ENCODE measurements at places on chromosomes 2 and 18.

DNA sequence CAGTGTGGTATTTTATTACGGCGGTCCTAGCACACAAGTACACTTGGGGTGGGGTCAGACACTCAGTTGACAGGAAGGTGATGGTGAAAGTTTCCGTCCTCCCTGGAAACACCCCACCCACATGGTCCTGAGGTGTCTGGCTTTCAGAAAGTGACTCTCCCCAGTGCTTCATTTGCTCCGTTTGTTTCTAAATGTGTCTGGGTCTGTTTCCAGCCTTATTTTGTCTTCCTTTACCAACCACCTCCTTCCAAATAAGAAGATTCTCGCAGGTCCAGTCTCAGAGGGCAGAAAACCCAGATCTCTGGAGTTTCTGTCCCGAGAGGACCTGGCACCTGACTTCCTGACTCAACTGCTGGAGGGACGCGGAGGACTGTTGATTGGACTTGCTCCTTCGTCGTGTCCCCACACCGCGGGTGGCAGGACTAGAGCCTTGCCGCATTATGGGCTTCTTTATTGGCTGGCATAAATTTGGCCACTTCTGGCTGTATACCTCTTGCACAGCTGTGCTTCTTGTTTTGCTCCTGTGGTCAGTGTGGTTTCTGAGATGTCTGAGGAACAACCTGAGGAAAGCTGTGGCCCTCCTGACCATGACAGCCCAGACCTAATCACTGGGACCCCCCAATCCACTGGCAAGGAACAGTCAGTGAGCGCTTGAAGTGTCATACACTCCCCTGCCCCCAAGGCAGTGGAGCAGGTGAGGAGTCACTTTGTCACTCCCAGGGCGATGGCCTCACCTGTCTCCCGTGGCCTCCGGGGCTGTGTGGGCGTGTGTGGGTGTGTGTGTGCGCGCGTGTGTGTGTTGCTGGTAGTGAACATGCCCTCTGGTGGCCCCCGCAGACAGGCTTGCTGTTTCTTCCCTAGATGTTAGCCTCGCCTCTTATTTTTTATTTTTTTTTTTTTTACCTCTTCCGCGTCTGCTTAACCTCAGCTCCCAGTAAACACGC lies 45.6 kb downstream of the MEX3C start:
- DNase-seq: peak; percentile 64

DNA sequence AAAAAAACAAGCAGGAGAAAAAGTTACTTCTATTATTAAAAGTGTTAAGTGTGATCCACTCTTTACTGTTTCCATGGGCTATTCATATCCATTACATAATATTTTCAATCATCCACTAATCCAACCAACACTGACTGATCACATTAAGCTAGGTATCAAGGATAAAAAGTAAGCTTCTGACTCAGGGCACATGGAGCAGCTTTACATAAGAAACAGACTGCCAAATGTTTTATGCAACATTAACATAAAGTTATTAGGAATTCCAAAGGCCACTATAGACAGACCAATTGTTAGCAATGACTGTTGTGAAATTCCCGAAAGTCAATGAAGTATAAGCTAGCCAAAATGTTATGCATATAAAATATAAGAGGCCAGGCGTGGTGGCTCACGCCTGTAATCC lies 277.6 kb downstream of the ZEB2 start:
- no peak for DNase-seq

GRCh38 chr18:25646971-25647370 lies 295.0 kb upstream of the ZNF521 start:
- no peak for DNase-seq

- no peak for DNase-seq
These were observed 634.6 kb upstream of the SLC39A10 start for GRCh38 chr2:195022508-195022830.

GRCh38 chr2:205321231-205321630 lies 361.1 kb upstream of the NRP2 start:
- no peak for DNase-seq

DNA sequence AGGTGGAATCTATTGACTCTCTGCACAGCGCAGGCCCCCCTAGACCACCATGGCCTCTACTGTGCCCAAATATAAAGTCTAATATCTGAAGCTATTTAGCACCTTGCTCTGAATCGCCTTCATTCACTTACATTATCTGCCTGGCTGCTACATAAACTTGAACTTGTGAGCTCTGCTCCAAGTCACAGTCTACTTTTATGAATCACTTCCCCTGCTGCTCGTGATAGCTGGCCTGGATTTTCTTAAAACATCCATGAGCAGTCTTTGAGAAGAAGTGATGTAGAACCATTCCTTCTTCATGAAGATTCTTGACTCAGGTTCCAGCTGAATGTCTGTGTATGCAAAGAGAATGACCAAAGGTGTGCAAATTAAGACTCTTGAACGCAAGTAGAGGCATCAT lies 359.5 kb downstream of the RND3 start:
- DNase-seq: no peak

GRCh38 chr2:143680885-143681405 lies 551.7 kb downstream of the ARHGAP15 start:
- DNase-seq: no peak

DNA sequence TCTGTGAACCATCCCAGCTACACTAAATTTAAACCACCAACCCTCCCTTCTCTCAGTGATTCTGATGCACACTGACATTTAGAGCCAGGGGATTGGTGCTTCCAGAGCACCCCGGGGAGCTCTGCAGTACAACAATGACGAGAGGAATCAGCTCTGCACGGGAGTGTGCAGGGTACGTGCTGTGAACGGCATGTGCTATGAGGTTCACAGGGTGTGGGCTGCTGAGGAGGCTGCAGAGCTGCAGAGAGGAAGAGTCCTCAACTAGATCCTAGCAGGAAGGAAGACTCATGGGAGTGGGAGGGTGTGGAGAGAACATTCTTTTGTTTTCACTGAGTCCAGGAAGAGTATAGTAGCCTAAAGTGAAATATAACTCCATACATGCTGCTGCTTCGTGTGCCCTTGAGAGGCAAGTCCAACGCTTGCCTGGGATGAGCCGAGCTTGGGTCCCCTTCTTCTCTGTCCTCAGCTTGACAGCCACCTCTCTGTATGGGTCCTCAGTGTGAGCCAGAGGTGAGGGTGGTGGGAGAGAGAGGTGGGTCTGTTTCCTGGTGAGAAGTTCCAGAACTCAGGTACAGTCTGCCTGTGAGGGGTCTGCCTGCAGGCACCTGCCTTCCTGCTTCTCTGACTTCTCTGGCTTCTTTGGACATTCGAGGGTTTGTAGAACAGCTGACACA lies 118.8 kb downstream of the CTIF start:
- no peak for DNase-seq

GRCh38 chr18:53943326-53943860 lies 281.1 kb downstream of the MBD2 start:
- DNase-seq: no peak
